H4 (cell line): ENCODE measurements at places on chromosomes 1 and 21. TPM values are rescaled to one million over a fixed set of nuclear protein-coding genes. Genes with fewer than 3 reads are reported as not detected.
A peak's percentile ranks its signal among the peaks of the same experiment; 100 is the strongest.

DNA sequence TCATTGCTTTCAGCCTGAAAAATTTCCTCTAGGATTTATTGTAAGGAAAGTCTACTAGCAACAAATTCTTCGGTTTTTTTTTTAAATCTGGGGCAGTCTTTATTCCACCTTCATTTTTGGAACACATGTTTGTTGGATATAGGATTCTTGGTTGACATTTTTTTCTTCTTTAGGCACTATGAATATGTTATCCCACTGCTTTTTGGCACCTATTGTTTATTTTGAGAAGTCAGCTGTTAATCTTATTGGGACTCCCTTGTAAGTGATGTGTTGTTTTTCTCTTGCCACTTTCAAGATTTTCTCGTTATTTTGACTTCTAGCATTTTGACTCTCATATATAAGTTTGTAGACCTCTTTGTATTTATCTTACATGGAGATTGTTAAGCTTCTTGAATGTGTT lies 99.3 kb downstream of the NPHS2 start:
- DNase-seq = no peak

GRCh38 chr1:155527677-155528076 lies 34.9 kb downstream of the ASH1L start:
- no peak for DNase-seq

The MROH9 gene
- total RNA-seq = not detected in 2 replicates

The APCS gene
- not detected in 2 replicates for total RNA-seq

The LRRC7 gene
- total RNA-seq = 0.10 TPM in 1 of 2 replicates, not detected in the other

DNA sequence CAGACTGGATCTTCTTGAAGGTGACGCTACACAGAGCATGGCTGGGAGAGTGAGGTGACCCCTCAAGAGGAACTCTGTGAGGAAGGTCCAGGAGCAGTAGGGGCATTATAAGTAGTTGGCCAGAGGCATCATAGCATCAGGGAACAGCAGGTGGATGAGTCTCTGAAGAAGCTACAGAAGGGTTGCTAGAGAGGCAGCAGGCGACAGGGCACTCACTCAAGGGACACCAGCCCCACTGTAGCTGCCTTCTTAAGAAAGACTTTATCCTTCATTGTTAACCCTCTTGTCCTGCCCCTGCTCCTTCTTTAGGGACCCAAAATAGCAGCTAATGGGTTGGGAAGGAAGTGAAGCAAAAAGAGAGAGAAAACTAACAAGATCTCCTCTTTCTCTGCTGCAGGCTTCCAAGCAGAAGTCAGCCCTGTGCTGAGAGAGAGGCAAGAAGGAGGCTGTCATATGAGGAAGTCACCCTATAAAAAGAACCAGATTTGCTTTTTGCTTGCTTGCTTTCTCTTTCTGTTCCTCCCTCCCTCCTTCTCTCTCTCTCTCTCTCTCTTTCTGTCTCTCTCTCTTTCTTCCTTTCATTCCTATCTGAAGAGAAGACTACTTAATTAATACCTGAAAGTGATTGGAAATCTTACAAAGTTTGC lies 7.7 kb upstream of the CD5L start:
- DNase-seq = no peak

DNA sequence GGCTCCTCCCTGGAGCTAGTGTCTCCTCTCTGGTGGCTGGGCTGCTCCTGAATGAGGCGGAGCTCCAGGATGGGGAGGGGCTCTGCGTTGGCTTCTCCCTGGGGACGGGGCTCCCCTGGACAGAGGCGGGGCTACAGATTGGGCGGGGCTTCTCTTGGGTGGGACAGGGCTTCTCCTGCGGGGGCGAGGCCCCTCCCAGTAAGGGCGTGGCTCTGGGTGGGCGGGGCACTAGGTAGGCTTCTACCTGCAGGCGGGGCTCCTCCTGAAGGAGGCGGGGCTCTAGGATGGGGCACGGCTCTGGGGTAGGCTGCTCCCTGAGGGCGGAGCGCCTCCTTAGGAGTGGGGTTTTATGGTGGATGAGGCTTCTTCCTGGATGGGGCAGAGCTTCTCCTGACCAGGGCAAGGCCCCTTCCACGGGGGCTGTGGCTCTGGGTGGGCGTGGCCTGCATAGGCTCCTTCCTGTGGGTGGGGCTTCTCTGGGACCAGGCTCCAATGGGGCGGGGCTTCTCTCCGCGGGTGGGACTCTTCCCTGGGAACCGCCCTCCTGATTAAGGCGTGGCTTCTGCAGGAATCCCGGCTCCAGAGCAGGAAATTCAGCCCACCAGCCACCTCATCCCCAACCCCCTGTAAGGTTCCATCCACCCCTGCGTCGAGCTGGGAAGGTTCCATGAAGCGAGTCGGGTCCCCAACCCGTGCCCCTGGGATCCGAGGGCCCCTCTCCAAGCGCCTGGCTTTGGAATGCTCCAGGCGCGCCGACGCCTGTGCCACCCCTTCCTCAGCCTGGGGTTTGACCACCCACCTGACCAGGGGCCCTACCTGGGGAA lies 22.7 kb upstream of the ARF1 start:
- DNase-seq = no peak

GRCh38 chr1:119329541-119330461 lies 38.8 kb upstream of the HAO2 start:
- DNase-seq = peak; percentile 30

GRCh38 chr21:43911015-43911934 lies 46.3 kb downstream of the AGPAT3 start:
- DNase-seq = no peak

DNA sequence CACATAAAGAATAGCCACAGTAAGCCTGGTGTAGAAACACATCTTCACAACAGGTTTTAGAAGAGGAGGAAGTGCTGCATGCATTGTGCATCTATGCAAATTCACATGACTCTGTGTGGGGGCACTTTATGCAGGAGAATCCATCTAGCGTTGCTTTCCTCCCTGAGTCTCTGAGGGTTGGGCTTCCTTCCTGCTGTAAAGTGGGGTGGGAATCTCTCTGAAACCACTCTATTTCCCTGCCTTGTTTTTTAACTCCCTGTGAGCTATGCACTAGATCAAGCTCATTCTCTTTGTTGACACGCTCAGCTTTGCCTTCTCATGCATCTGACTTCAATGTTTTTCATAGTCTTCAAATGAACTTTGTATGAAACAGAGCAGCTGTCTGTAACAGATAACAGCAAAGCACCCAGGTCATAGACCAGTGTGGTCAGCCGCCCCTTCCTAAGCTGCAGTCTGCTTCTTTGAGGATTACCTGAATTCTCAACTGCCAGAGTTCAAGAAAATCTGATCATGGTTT lies 102.7 kb upstream of the DPH5 start:
- no peak for DNase-seq

DNA sequence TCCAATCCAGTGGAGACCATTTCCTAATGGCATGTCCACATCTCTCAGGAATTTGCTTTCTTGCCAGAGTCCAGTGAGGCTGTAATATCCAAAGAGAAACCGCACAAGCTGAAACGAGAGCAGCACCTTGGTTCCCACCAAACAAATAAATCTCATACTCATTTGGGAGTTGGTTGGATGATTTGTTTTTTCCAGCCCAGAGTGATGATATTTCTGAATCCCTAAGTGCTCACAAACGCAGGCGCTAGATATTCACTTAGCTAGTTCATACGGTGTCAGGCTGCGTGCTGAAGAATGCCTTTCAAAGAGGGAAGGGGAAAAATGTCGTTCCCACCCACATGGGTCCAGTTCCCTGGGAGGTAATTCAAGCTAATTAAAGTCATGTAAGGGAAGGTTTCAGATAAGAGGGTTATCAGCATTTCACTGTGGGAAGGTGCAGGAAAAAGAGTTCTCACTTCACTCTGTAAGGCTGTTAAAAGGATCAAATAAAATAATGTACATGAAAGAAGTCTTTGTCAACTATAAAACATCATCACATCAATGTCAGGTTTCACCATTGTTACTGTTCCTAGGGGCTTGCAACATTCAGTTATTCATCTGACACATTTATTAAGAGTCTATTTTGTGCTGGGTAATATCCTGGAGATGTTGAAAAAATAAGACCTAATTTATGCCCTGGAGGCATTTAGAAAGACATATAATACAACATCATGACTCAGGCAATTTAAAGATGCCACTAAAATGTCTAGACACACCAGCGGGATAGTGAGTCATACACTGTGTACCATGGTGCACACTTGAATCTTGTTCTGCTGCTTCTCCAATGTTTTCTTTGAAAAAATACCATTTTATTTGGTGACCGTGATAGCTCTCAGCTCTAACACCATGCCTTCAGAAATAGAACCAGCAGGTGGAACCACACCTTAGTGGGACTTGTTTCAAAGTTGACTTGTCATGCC lies 19.3 kb downstream of the DPT start:
- DNase-seq = peak; percentile 97

GRCh38 chr1:90474731-90475130 lies 242.4 kb downstream of the BARHL2 start:
- no peak for DNase-seq

The SH2D1B gene
- total RNA-seq = 0.06 TPM in 1 of 2 replicates, not detected in the other

GRCh38 chr1:83520797-83521196 lies 478.1 kb downstream of the TTLL7 start:
- no peak for DNase-seq
